ENCODE measurements at places on chromosomes 16 and 17. TPM values are rescaled to one million over a fixed set of nuclear protein-coding genes. Genes with fewer than 3 reads are reported as not detected.

Gene SLC38A8
- total RNA-seq = not detected

Gene CMTM2
- 0.29 TPM for total RNA-seq

GRCh38 chr17:36918211-36918691, 19.0 kb upstream of the LHX1 start:
- H3K4me1 ChIP-seq = peaks cover 21% of the 10 kb centered on the region
- peak; percentile 11 for DNase-seq
- H3K36me3 ChIP-seq = no peaks in the 10 kb centered on the region
- H3K4me3 ChIP-seq = no peak overlapping the region
- H3K27ac ChIP-seq = no peak overlapping the region
- peaks cover 25% of the 10 kb centered on the region for H3K27me3 ChIP-seq

DNA sequence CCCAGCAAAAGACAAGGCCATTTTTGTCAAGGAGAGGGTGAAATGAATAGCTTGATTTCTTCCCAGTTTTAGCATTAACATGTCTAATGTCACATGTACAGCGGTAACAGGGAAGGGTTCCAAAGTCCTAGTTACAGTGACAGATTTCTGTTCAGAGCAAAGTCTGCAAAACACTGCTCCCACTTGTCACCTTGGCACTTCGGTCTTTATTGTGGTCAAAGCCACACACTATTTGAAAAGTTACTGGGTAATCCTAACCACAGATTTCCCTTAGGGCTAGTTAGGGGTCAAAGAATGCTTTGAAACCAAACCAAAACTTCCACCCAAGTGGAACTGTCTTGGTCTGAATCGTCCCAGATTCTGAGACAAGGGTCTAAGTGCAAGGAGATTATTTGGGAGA, 455.6 kb downstream of the HS3ST3B1 start:
- no peak for DNase-seq
- no peak overlapping the region for H3K4me3 ChIP-seq
- no peak overlapping the region for H3K27ac ChIP-seq
- peaks cover 4% of the 10 kb centered on the region for H3K4me1 ChIP-seq
- no peaks in the 10 kb centered on the region for H3K36me3 ChIP-seq

DNA sequence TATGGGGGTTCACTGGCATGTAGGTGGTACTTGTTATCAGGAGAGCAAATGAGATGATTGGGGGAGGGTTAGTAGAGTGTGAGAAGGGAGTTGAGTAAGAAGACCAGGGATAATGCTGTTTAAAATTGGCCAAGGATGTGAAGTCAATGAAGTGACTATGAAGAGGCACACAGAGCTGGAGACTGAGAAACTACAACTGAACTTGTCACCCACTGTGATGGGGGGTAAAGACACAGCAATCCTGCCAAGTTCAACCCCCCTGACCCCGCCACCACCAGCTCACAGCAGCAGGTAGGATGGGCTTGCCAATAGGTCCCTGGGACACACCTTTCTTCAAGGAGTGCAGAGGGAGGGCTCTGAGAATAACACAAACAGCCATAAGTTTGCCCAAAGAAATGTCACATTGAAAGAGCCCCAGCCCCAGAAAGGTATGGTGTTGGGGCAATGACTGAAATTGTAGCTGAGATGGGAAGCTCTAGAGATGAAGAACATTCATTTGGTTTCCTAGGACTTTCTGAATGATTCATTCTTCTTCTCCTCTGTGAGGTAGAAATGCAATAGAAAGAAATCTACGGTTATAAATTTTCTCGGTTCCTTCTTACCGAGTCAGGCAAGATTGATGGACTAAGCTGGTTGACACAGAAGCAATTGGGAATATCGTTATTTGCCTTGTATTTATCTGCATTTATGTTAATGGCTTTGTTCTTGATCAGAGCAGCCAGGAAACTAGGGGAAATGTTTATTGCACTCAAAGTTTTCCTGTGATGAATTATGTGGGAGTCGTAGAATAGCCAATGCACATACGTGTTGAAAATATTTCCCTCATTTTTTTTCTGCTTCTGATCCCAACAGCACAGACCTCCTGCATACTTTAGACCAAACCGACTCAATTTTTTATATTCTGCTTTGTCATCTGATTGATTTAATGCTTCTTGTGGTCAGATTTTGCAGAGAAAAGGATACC, 595.2 kb upstream of the CDH11 start:
- no peak overlapping the region for H3K4me3 ChIP-seq
- H3K36me3 ChIP-seq = no peaks in the 10 kb centered on the region
- no peak overlapping the region for H3K27ac ChIP-seq
- H3K27me3 ChIP-seq = no peaks in the 10 kb centered on the region
- no peak for DNase-seq

DNA sequence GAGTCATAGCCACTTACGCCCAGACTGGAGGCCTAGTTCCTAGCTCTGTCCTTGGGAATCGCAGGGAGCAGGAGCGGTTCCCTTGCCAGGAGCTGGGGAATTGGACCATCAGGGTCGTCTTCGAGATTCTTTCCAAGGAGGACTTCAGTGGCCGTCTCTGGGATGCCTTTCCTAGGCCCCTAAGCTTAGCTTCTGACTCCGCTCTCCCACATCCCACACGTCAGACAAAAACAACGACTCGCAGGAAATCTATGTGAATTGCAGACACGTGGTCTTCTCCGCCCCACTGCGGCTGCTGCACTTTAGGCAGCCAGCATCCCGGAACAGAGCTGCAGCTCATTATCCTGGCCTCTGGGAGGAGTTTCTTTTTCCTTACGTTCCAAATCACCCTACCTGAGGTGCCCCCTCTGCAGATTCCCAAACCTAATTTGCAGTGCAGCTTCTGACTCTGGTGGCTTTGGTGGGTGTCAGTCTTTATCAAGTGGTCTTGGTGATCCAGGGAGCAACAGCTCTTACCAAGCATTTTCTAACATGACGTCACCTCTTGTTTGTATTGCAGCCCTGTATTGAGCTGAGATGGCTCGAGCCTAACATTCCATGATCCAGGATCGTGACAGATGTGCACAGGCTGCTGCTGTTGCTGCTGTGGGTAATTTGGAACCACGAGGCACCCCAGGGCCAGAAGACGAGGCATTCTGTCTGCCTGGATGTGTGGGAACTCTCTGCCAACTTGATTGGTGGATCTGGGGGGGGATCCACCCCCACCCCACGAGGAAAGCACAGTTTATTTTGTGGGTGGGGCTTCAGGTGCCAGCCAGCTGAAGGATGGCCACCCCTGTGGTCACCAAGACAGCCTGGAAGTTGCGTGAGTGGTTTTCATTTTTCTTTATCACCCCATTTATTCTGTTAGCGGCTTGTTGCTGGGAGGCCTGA, 1.1 kb downstream of the KATNB1 start:
- H3K27me3 ChIP-seq = no peaks in the 10 kb centered on the region
- H3K4me1 ChIP-seq = peaks cover 18% of the 10 kb centered on the region
- peak overlapping the region; percentile 98 for H3K27ac ChIP-seq
- DNase-seq = peak; percentile 69

GRCh38 chr16:30620169-30620568, 10.0 kb upstream of the ZNF689 start:
- no peaks in the 10 kb centered on the region for H3K27me3 ChIP-seq
- DNase-seq = no peak
- no peak overlapping the region for H3K4me3 ChIP-seq
- no peaks in the 10 kb centered on the region for H3K36me3 ChIP-seq
- H3K4me1 ChIP-seq = no peaks in the 10 kb centered on the region

- no peak overlapping the region for H3K27ac ChIP-seq
- H3K36me3 ChIP-seq = no peaks in the 10 kb centered on the region
- peaks cover 51% of the 10 kb centered on the region for H3K4me1 ChIP-seq
- no peak for DNase-seq
- H3K4me3 ChIP-seq = no peak overlapping the region
These were observed 77.9 kb downstream of the KSR1 start for GRCh38 chr17:27533874-27534815.

Data from activated CD8-positive, alpha-beta T cell treated with anti-CD3 and anti-CD28 coated beads for 36 hours (primary cell).